Stimulated activated CD4-positive, alpha-beta T cell treated with anti-CD3 and anti-CD28 coated beads, Interleukin-2, amount 100 ng/mL, for 48 hours (primary cell): ENCODE measurements at places on chromosomes 11 and 22.

GRCh38 chr22:30694640-30695350 lies at the start of gene OSBP2:
Gene OSBP2, plus strand, starts transcription at chr22:30694874. Its CDS starts 36 bp downstream, at chr22:30694910.
- DNase-seq = peak; percentile 17

DNA sequence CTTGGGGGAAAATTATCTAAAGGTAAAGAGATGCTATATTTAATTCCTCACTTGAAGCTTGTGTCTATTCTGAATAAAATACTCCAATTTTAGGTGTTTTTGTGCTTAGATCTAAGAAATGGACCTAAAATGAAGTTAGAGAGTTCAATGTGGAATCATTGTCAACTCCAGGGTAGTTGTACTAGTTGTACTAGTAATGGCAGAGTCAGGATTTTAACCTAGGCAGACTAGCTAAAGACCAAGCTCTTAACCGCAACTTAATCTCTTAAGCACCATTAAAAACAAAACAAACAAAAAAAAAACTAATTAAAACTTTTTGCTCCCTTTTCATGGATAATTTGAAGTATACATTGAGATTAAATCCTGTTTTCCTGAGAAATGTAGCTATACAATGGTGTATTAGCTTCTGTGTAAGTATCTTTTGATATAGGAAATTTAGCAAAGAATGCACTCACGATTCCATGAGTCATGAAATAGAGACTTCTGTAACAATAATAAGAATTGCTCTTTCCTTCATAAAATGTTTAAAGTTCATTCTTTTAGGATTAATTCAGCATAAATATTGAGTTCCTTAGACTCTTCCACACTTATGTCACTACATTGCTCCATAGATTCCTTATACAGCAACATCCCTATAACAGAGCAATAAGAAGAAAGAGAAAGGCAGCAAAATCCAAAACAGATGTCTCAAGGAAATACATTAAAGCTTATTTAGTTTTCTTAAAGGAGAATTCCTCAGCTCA lies 26.5 kb upstream of the SOX6 start:
- DNase-seq = no peak

DNA sequence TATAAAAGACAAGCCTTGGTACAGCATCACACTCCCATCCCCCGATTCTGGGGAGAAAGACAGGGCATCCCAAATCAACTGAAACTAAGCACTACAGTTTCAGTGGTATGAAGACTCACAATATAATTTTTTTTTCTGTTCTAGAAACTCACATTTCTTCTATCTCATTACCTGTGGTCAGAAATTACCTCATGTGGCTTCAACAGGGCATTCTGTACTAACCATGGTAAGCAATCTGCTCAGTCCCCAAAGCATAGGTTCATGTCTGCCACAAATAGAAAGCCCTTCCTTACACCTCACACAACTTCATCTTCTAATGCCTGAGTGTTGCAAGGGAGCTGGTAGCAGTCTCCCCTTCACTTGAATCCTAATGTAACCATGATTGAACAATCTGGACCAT lies 147.4 kb upstream of the POU2AF2 start:
- DNase-seq = no peak

DNA sequence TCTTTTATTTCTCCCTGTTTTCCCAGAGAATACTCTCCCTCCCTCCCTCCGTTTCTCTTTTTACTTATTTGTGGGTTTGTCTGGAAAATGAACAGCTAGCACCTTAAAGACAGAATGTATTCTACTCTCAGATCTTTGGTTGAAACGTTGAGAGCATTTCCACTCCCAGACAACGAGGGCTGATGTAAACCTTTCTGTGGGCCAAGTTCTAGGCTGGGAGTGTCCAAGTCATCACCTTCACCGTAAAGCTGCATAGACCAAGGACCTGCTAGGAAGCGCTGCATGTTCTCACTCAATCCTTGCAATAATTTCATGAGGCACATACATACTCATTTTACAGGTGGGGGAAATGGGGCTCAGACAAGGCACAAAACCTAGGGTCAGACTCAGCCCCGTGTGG lies 32.4 kb downstream of the MYH9 start:
- no peak for DNase-seq

DNA sequence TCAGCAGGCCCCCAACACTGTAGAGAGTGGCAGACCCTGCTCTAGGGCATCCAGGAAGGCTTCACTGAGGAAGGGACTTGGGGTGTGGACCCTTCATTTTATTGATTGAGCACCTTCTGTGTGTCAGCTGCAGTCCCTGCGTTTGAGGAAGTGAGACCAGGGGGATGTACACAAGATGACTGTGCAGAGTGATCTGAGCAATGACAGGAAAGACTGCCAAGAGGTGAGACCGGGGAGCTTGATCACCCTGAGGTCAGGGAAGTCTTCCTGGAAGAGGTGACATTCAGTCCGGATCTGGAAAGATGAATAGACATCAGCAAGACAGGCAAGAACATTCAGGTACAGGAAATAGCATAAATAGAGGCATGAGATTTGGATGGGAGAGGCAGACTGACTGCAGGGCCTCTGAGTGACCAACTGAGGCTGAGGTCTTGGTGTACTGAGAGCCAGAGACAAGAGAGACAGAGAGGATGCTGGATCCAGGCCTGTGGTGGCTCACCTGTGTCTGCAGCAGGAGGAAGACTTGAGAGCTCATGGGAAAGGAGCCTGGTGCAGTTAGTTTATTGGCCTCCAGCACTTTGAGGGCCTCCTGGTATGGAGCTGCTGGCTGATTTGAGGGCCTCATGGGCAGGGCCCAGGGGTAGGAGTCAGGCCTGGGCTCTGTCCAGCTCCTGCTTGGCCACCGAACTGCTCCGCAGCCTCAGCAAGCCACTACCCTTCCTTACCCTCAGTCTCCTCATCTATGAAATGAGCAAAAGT lies 5.2 kb downstream of the DGAT2 start:
- DNase-seq = no peak

DNA sequence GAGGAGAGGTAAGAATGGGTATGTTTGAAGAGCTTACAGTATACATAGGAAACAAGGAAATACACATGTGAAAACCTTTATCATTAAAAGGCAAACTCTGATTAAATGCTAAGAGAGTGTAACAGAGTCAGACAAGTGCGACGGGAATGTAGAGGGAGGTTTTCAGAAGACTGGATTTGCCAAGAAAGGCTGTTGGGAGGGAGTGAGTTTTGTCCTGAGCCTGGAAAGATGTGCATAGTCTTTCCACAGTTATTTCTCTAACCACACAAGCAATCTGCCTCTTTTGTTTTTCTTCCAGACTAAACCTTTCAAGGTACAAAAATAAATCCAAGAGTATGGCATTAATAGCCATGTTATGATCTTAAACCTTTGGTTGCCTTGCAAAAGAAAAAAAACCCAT lies 170.9 kb downstream of the KIRREL3 start:
- DNase-seq = no peak

- DNase-seq = no peak
Observed at GRCh38 chr11:74577181-74577580, 15.2 kb upstream of the POLD3 start.

GRCh38 chr11:5851002-5851401 lies 6.5 kb downstream of the OR52E8 start:
- no peak for DNase-seq

DNA sequence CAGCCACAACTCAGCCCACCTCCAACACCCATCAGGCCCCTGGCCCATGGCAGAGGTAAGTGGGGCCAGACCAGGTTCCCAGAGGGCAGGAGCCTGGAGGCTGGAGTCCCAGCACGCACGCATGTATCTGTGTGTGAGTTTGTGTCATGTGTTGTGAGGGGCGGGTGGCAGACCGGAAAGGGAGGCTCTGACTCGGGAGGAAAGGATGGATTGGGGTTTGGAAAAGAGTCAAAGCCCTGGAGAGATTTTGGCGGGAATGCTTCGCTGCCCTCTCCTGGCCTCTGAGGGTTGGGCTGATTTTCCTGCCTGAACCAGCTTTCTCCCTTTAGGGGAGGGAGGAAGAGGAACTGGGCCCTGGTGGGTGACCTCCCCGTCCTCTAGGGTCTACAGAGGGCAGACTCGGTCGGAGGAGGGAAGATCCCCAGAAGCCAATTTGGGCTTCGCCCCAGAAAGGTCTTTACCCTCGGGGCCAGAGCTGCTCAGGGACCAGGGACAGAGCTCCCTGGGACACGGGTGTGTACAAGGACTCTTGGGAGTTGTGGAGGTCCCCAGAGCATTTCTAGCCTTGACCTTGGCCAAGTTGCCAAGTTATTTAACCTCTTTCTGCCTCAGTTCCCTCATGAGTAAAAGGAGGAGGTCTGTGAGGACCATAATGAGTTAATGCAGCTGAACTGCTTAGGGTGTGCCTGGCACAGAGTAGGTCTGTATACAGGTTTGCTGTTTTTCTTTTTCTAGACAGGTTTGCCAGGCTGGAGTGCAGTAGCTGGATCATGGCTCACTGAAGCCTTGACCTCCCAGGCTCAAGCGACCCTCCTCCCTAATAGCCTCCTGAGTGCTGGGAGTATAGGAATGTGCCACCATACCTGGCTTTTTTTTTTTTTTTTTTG lies 6.9 kb downstream of the C11orf68 start:
- no peak for DNase-seq

DNA sequence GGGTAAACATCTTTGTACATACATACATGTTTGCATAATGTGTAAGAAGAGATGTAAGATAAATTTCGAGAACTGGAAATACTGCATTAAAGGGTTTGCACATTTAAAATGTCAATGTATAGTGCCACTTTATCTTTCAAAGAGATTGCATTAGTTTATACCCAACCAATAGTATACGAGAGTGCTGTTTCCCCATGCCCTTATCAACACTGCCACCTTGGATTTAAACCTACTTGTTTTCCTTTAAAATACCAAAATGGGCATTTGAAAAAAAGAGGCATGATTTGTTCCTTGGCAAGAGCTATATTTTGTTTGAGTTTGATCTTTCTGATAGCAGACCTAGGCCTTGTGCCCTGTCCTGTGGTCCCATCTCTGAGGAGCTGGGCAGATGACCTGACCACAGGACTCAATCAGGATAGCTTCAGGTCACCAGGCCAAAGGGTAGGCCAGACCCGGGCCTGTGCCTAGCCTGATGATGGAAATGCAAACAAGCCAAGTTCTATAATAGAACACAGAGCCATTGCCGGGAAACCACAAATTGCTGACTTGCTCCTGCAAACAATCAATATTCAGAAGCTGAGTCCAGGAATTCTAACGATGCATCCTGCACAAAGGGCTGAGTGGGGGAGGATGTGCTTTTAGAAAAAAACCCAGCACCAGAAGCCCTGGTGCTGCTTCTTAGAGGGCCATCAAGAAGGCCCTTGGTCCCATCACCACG lies 16.9 kb upstream of the ALG8 start:
- DNase-seq = no peak

GRCh38 chr11:102453302-102453695 lies 734 bp upstream of the TMEM123 start:
- no peak for DNase-seq

- DNase-seq = no peak
Observed at GRCh38 chr11:13098063-13098462, 88.9 kb downstream of the RASSF10 start.

GRCh38 chr22:31337178-31337577 lies 9.0 kb downstream of the PATZ1 start:
- no peak for DNase-seq

GRCh38 chr22:39897841-39898240 lies 3.0 kb upstream of the GRAP2 start:
- DNase-seq = no peak

- no peak for DNase-seq
Observed at GRCh38 chr11:92681586-92681985, 287.9 kb upstream of the MTNR1B start.

- DNase-seq = no peak
Observed at GRCh38 chr11:114073007-114073827, 13.7 kb downstream of the ZBTB16 start.

DNA sequence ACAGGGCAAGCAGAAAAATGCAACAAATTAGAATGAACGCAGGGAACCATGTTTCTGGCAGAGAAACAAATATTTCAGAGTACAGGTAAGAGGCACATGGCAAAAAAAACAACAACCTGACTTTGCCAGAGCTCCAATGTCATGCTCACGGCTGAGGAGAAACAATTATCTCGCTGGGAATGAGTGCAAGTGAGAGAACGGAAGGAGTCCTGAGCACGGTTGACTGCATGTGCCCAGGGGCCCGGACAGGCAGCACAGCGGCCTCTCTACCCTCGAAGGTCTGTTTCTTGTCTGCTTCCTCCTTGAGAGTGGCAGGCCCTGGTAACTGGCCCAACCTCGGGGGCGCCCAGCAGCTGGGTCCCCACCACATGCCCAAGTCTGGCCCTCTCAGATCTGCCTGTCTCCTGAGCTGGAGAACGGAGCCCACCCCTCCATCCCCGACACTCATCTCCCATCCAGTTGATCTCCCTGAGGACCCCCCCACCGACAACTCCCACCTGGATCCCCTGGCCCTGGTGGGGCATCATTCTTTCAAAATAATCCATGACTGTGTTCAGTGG lies 24.6 kb upstream of the RTN4R start:
- no peak for DNase-seq

DNA sequence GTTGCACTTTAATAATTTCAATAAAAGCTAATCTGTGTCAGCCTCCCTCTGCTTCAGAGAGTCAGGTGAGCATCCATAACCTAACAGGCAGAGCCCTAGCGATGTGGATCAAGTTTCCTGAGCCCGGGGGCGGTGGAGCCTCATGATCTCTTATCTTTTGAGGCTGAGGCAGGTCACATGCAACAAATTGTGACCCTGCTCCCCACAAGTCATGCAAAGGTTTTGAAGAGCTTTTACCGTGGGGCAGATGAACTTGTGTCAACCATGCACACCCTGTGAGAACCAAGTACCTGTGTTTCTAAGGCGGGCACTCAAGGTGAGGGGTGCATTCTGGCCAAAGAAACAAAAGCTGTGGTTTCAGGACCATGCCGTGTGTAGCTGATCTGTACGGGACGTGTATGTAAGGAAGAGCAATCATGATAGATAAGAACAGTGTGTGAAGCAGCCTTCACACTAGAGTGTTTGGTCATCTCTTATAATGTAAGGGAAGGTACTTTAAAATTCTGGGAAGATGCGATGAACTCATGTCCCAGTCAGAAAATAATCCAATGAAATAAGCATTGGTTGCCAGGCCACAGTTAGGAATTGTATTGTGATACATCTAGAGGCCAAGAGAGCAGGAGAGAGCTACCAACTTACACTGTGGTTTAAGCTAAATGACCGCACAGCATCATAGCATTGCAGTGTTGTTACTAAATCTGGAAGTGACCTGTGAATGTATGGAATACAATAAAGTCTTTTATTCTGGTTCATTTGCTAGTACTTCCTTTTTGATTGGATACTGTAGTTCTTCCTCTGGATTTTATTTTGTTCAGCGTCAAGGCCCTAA lies 49.8 kb downstream of the DKK3 start:
- DNase-seq = no peak

DNA sequence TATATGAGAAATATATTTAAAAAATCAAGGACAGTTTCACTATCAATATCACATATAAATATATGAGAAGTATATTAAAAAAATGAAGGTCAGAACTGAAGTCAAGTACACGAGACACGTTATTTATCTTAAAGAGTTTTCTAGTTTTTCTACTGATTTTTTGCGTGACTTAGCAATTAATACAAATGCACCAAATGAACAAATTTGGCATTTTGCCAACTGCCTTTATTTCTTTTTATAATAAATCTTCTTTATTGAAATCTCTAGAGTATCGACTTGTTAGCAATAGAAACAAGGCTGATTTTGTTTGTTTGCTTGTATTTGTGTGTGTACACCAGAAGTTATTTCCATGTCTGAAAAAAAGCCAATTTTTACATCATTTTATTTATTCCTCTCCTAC lies 1684.7 kb upstream of the RAG2 start:
- no peak for DNase-seq
